Activated naive CD4-positive, alpha-beta T cell (primary cell): ENCODE measurements at places on chromosomes 4 and X.

DNA sequence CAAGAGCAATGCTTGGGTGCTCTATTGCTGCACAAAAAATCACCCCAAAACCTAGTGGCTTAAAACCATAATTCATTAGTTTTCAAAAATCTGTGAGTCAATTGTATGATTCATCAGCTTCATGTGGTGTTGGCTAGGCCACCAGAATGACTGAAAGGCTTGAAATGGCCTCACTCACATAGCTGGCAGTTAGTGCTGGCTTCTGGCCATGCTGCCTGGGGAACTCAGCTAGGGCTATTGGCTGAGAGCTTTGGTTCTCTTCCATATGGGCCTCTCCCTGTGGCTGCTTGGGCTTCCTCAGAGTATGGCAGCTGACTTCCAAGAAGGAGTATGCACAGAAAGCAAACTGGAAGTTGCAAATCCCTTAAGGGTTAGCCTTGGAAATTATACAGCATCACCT is 3.1 kb upstream of the MTMR1 start:
- DNase-seq, result no peak

GRCh38 chrX:41563876-41564275 is 116.7 kb downstream of the NYX start:
- DNase-seq, result no peak

GRCh38 chr4:55121246-55121645 is 4.1 kb downstream of the KDR start:
- no peak for DNase-seq

DNA sequence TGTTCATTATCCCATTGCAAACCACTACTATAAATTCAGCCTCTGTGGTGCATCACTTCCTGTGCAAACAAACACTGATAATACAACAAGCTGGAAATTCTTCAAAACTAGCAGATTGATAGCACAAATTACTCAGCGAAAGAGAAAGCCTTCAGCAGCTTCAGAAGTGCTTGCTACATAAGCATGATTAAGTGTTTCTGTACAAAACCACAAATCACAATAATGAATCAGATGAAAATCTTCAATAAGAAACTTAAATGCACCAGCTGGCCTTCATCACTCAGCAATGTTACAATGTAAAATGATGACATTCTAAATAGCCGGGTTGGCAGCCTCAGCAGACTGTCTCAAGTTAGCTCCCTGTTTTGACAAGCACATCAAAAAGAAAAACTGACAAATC is 262.2 kb downstream of the SPOCK3 start:
- no peak for DNase-seq

- DNase-seq, result no peak
Measured at GRCh38 chr4:79609817-79610216, 201.8 kb upstream of the GK2 start.

- no peak for DNase-seq
Measured at GRCh38 chr4:13546941-13547484, 2.7 kb upstream of the NKX3-2 start.

DNA sequence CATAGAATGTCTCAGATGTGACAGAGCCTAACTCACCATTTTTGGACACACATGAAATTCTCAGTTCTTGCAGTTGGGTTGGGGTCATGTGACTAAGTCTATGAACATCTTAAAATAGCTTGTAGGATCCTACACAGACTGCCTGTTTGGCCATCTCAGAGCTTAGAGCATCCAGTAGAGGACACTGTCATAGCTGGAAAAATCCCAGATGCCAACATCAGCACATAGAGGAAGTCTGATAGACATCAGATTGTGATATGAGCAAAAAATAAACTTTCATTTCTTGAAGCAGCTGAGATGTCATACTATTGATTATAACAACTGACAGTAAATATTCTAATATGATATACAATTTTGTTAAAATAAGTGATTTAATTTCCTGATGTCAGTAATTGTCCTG is 207.1 kb downstream of the TRAM1L1 start:
- DNase-seq, result no peak

- DNase-seq, result no peak
Measured at GRCh38 chrX:68675571-68675970, 28.1 kb downstream of the STARD8 start.

- no peak for DNase-seq
Measured at GRCh38 chrX:2542826-2543521, 42.2 kb upstream of the DHRSX start.

DNA sequence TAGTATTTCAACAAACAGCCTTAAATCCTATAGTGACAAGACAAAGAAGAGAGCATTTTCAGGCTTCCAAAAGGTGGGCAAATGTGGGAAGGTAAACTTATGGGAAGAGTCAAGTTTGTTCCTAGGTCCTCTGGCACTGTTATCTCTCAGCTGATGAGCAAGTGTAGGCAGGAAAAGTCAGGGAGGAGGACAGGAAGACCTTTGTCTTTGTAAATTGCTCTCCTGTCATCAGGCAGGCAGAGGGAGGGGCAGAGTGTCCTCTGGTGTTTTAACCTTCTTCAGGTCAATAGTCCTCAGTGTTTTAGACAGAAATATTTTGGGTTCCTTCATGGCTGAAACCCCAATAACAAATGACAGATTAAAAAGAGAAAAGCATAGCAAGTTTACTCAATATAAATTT is 13.5 kb upstream of the GEMIN8 start:
- no peak for DNase-seq

GRCh38 chr4:87365348-87365747 is 25.6 kb downstream of the HSD17B11 start:
- DNase-seq, result no peak

DNA sequence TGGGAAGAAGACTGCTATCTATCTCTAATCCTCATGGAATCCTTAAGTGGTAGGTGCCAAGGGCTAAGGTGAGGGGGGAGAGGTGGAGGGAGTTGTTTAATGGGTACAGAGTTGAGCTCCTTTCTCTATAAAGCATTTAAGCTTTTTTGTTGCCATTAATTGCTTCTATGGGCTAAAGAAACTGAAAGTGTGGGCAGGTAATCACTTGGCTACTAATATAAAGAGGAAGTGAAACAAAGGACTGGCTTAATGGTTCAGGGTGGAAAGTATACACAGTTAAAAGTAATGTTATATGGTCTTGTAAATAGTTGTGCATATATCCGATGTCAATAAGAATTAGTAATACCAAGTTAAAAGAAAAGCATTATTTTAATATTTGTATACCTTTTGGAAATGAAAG is 83.9 kb downstream of the POLA1 start:
- no peak for DNase-seq

- DNase-seq, result no peak
Measured at GRCh38 chr4:43496188-43496587, 603.7 kb downstream of the GRXCR1 start.

GRCh38 chr4:178672512-178672911 is 1230.3 kb upstream of the AGA start:
- no peak for DNase-seq

DNA sequence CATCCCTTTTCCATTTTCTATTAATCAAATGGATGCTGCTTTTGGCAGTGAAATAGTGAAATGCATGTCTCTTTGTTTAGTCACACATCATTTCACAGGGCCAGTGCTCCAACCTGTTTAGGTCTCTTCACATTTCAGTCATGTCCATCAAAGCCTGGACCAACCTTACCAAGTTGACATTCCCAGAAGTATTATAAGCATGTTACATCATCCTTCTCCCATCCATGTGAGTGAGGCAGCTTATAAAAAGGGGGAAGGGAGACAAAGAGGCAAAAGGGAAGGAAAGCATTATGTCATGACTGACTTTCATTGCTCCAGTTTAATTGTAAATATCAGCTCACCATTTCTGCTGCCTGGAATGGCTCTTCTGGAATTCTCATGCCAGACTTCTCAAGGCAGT is 94.4 kb downstream of the NWD2 start:
- DNase-seq, result no peak

DNA sequence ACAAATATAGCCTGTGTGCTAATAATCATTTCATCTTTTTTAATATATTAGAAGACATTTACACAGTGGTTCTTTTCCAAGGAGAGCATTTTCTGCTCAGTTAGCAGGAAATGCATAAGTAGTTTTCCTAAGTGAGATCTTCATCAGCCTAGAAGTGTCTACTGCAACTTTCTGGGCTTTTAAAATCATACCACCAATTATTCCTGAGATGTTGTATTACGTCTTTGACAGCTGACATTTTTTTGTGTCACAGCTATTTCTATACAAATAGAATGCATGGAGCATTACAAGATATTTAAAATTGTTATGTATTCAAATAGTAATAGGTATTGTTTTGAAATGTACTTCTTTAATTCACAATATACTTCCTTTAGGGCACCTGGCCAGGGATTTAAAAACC is 158.0 kb downstream of the GRID2 start:
- no peak for DNase-seq

DNA sequence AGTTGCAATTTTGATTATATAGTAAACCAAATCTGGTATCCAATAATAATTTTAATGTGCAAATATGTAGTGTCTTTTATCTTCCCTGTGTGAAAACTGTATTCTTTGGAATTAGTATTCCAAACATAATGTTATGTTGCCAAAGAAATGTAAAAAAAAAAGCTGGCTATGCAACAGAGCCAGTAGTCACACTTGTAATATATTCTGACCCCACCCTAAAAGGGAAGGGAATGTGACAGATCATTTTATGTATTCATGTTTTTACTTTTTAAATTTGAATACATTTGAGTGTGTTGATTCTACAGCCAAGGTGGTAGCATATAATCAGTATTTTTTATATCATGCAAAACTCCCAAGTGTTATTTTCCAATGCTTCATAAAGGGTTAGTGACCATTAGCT is 27.9 kb upstream of the MCUB start:
- DNase-seq, result no peak

GRCh38 chr4:118076958-118077766 is 42.9 kb downstream of the NDST3 start:
- no peak for DNase-seq

GRCh38 chr4:136985683-136986082 is 546.6 kb downstream of the PCDH18 start:
- no peak for DNase-seq

DNA sequence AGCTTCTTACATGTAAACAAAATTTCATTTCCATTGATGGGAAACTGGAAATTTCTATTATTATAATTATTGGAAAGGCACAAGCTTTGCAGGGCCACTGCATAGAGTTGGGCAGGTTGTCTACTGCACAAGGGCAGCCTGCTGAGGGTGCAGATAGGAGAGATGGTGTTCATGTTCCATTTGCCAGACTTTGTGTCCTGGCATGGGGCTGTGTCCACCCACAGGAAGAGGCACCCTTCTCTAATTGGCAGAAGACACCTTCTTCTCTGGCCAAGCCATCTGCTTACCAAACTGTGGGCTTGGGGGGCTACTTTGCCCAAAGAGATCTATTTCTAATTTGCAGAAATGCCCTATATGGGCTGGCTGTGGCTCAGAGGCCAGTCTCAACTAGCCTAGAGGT is 140.7 kb downstream of the GATB start:
- no peak for DNase-seq

DNA sequence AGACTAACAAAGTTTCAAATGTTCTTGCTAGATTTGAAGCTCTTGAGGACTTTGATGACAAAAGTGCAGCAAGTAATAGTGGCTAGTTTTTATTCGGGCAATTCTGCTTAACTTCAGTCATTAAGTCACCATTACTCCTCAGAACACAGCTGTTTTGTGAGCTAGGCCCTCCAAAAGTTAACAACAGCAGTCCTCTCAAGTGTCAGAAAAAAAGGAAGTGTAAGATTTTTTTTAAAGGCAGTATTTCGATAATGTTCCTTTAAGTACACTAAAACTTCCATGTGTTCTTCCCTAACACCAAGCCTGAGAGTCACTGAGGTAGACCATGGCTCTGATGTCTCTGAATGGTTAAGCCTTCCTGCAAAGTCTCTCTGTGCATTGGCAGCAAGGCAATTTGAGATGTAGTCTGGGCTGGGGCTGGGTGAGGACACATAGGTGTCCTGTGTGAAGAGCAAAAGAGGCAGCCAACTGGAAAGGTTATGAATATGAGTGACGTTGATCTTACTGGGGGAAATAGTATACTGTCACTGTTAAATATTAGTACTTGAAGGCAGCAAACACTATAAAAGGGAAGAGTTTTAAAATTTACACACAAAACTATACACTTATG is 174.0 kb upstream of the MAP3K15 start:
- DNase-seq, result no peak

DNA sequence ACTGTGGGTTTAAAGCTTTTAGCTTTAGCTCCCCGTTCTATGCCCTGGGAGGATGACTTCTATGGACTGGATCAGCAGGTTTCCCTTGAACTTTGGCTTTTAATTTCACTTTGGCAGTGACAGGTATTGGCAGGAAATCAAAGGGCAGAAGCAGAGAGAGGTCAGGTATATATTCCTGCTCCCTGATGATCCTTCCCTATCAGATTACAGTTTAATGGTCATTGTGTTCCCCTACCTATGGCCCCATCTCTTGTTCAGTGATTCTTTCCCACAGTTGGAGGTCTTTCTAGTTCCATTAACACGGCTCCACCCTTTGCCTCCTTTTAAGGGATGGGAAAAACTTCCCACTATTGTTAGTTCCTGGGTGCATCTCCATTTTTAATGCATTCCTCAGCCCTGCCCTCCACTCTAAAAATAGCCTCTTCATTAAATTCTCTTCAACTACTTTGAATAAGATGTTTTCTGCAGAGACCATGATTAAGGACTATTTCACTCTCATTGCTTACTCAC is 107.8 kb upstream of the TMEM47 start:
- DNase-seq, result no peak

DNA sequence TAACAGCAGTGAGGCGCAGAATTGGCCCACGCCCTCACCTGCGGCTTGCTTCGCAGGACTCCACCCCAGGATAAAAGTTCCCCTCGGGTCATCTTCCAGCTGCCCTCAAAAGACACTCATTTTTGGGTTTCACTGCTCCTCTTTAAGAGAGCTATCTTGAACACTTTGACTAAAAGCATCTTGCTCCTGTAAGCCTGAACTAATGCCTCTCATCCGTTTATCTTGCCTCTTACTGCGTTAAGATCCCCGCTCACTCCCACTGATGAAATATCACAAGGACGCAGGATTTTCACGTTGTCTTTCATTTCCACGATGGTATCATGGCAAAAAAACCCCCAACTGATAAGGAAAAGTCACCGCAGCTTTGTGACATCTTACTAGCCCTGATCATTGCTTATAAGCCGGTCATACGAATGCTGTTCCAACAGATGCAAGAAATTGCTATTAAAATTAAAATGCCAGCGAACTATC is 591 bp upstream of the ACSL4 start:
- no peak for DNase-seq

- DNase-seq, result no peak
Measured at GRCh38 chr4:54475546-54475945, 182.2 kb upstream of the KIT start.
